GM20000 (cell line): ENCODE measurements at places on chromosomes 3 and 15.

GRCh38 chr15:42775416-42775815 is 38.5 kb upstream of the CDAN1 start:
- no peak for DNase-seq

- no peak for DNase-seq
Measured at GRCh38 chr3:147415874-147416273, 6.7 kb downstream of the ZIC1 start.

- DNase-seq: no peak
Measured at GRCh38 chr15:66071160-66071920, 182.2 kb downstream of the MEGF11 start.

DNA sequence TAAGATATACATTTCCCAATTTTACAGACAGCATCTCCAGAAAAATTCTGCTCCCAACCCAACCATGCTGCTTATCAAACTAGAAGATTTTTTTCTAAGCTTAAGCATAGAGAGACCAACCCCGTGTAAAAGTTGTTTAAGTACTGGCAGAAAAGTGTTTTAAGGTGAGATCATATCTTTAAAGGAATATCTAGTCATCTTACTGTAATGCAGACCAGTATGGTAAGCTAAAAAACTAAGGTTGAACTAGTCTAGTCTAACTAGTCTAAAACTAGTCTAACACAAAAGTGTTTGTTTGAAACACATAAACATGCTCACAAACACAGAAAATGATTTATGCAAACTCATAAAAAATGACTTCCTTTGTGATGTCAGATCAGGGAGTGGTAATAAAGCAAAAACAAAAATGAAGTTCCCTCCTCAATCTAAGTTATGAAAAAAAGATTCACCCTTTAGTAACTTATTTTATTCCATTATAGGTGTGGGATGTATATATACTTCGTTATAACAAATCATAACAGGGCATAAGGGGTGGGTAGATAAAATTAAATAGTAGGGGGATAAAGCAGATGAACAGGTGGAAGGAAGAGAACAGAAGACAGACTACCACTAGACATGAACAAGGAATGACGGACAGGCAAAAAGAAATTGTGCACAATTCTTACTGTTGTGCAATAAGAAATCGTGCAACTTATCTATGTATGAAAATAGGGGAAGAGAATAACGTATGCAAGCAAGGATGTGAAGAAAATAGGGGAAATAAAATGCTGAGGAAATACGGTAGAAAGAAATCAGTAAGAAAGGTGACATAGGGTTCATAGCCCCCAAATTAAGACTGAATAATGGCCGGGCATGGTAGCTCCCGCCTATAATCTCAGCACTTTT is 10.0 kb downstream of the MYO5A start:
- DNase-seq: no peak

GRCh38 chr15:36117296-36117787 is 462.1 kb upstream of the CDIN1 start:
- DNase-seq: no peak

- no peak for DNase-seq
Measured at GRCh38 chr3:109242187-109242523, 74.2 kb downstream of the DPPA2 start.

GRCh38 chr3:151593928-151594327 is 133.1 kb upstream of the IGSF10 start:
- DNase-seq: no peak

GRCh38 chr15:73225358-73226015 is 143.3 kb downstream of the HCN4 start:
- no peak for DNase-seq

DNA sequence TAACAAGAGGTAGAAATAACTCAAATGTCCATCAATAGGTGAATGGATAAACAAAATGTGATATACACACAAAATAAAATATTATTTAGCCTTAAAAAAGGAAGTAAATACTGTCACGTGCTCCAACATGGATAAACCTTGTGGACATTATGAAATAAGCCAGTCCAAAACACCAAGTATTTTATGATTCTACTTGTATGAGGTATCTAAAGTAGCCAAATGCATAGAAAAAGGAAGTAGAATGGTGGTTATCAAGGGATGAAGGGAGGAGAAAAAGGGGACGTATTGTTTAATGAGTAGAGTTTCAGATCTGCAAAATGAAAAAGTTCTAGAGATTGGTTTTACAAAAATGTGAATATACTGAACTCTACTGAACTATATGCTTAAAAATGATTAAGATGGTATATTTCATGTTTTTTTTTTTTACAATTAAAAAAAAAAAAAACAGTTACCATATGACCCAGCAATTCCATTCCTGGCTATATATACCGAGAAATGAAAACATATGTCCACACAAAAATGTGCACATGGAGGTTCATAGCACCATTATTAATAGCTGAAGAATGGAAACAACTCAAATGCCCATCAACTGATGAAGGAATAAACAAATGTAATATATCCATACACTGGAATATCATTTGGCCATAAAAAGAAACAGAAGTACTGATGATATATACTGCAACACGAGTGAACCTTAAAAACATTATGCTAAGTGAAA is 29.1 kb upstream of the MAP6D1 start:
- no peak for DNase-seq

DNA sequence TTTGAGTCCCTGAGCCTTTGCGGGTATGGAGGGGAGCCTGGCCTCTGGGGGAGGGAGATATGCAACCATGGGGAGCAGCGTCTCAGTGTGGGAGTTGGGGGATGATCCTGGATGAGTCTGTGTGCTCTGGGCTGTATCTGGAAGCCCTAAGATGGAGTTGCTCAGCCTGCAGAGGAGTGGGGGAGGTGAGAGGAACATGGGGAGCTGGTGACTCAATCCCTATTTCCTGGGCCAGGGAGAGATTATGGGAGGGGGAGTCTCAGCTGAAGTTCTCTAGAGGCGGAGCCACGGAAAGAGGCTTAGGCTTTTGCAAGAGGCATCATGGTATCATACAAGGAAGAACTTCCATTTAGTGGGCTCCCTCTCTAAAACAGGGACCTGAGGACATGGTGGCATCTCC is 59.5 kb upstream of the TMEM115 start:
- DNase-seq: no peak

DNA sequence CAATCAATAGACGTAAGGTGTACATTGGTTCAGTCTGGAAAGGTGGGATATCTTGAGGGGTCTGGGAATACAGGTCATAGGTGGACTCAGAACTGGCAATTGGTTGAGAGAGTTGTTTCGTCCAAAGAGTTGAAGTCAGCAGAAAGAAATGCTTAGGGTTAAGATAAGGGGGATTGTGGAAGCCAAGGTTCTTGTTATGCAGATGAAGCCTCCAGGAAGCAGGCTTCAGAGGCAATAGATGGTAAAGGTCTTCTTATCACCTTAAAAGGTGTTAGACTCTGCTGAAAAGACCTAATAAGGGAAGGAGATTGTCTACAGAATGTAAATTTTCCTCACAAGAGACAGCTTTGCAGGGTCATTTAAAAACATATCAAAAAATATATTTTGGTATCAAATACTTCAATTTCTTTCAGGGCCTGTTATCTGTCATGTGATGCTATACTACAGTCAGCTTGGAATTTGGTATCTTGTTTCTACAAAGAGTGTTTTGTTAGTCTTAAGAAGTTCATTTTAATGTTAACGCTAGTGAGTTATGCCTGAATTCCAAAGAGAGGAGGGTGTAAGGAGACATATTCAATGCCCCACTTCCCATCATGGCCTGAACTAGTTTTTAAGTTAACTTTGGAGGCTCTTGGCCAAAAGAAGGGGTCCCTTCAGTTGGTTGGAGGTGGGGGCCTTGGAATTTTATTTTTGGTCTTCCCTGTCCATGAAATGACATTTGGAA is 378.2 kb upstream of the ROBO2 start:
- no peak for DNase-seq
